Stimulated activated CD4-positive, alpha-beta T cell treated with anti-CD3 and anti-CD28 coated beads, Interleukin-1b, Interleukin-23, amount 100 ng/mL, for 48 hours (primary cell): ENCODE measurements at places on chromosomes 11 and 22.
A peak's percentile ranks its signal among the peaks of the same experiment; 100 is the strongest.

- DNase-seq = no peak
Measured at GRCh38 chr11:29227811-29228210, 789.0 kb downstream of the KCNA4 start.

- DNase-seq = no peak
Measured at GRCh38 chr11:84642500-84642899, 984.6 kb downstream of the DLG2 start.

DNA sequence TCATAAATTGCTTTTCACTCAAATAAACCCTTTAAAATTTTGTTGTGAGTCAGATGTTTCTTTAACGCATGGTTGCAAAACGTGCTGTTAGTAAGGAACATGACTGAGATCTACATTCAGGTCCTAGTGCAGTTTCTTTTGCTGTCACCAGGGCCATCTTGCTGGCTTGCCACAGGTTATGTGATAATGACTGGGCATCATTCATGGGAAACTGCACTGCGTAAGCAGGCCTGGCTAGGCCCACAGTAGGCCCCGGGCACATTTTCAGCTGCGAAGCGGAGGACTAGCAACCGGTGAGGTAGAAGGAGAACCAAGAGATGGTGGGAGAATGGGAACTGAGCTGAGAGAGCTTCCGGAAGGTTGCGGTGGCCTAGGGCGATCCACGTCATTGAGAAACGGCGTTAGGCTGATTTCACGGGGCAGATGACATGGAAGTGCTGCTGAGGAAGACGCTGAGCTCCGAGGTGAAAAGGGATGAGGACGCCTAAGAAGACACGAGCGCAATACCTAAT lies 3.2 kb upstream of the KLHDC7B start:
- DNase-seq = peak; percentile 81

DNA sequence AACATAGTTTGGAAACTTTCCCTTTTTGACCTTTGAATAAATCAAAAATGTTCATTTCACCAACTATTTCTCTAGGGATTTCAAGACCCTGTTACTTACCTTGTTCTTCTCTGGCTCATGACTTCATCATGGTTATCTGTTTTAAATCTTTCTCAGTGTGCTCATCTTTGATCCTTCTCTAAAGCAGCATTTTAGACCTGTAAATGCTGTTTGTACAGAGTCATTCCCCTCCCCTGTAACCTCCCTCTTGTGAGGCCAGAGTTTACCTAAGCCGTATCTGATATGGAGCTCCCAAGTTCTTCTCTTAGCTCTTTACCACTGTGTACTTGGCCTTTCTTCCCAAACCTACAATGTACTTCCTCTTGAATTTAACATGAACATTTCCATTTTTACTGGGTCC lies 56.0 kb downstream of the ACER3 start:
- DNase-seq = no peak

GRCh38 chr22:17057959-17058814 lies 26.6 kb upstream of the IL17RA start:
- peak; percentile 34 for DNase-seq

- DNase-seq = no peak
Measured at GRCh38 chr11:110774138-110775014, 62.1 kb upstream of the ARHGAP20 start.

- DNase-seq = no peak
Measured at GRCh38 chr11:125448136-125448535, 47.9 kb downstream of the FEZ1 start.

DNA sequence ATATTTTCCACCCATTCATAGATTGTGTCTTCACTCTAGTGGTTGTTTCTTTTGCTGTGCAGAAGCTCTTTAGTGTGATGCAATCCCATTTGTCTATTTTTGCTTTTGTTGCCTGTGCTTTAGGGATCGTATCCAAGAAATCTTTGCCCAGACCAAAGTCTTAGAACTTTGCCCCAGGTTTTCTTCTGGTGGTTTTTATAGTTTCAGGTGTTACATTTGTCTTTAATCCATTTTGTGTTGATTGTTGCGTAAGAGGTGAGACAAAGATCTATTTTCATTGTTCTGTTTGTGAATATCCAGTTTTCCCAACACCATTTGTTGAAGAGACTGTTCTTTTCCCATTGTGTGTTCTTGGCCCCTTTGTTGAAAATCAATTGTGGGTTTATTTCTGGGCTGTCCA lies 6.4 kb downstream of the IL10RA start:
- DNase-seq = no peak

DNA sequence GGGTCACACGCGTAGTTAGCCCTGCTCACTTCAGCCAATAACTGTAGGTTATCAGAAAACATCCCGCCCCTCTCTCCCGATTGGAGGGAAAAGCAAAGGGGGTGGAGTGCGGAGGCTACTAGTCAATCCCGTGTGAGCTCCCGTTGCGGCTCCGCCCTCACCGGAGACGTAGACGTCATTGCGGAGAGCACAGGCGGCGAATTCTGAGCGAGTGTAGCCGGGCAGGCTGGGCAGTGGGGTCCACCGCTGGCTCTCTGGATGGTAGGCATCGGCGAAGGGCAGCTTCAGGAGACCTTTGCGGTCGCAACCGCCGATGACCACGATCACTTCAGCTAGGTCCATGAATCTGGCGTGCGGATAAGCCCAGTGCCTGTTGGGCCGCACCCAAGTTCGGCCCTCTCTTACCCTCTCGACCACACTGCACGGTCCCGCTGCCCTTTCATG lies 4.7 kb downstream of the KLHL35 start:
- peak; percentile 83 for DNase-seq

DNA sequence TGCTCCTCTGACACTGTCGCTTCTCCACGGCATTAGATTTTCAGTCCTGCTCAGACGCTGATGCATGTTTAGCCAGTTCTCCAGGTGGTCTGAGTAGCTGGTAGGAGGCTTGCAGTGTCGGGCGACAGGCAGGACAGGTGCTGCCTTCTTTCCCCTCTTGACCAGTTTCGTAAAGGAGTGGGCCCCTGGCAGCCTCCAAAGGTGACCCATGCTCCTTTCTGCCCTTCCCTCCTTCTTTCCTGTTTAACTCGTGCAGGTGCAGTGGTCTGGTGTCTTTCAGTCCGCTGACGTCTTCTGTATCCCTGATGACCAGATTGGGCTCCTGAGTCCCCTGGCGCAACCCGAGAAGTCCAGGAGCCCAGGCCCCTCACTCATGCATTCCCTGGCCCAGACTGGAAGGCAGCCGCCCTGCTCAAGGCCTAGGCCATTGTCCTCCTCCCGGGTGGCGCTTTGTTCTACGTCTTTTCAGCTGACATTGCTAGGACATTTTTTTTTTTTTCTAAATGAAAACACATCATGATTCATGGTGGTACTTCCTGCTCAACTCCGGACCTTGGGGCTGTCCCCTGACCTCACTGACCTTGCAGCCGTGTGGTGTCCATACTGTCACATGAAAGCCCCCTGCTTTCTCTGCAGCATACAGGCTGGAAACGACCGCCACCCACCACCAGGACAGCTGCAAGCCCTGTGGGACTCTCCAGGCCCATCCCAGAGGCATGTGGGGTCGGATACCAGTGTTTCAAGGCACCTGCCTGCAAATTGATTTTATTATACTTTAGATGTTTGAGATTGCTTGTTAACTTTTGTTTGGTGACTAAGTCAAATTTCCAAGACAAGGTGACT lies 25.5 kb upstream of the TXNRD2 start:
- no peak for DNase-seq

DNA sequence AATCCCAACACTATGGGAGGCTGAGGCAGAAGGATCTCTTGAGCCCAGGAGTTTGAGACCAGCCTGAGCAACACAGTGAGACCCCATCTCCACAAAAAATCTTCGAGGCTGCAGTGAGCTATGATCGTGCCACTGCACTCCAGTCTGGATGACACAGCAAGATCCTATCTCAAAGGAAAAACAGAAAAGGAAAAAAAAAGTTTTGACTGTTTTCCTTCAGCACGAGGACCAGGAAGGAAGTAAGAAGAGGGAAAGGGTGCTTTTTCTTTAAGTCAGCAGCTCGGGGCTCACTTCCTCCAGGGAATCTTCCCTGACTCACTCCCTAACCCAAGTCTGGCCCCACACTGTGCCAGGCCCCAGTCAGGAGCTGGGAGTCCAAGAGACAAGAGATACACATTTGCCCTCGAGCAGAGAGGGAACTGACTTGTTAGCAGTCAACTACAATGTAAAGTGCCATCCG lies 14.2 kb downstream of the ARRB1 start:
- no peak for DNase-seq

DNA sequence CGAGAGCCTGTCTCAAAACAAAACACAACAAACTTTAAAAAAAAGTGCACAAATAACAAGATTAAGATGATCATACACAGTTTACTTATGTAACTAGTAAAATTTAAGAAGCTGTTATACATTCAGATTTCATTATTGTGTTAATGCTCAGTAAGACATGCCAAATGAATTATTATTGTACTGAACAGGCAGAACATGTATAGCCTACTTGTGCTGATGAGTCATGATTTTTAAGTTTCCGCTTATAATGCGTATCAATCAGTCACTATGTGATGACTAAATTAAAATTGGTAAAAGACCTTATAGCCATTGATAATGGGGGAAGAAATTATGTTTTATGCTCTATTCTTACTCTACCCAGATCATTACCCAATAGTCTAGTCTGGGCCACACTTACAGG lies 20.5 kb upstream of the EXPH5 start:
- no peak for DNase-seq

GRCh38 chr22:26053737-26054316 lies 115.4 kb upstream of the SEZ6L start:
- DNase-seq = no peak

GRCh38 chr11:12285811-12286222 lies 91.6 kb upstream of the PARVA start:
- no peak for DNase-seq

GRCh38 chr11:70625582-70626518 lies 227.5 kb downstream of the CTTN start:
- no peak for DNase-seq

DNA sequence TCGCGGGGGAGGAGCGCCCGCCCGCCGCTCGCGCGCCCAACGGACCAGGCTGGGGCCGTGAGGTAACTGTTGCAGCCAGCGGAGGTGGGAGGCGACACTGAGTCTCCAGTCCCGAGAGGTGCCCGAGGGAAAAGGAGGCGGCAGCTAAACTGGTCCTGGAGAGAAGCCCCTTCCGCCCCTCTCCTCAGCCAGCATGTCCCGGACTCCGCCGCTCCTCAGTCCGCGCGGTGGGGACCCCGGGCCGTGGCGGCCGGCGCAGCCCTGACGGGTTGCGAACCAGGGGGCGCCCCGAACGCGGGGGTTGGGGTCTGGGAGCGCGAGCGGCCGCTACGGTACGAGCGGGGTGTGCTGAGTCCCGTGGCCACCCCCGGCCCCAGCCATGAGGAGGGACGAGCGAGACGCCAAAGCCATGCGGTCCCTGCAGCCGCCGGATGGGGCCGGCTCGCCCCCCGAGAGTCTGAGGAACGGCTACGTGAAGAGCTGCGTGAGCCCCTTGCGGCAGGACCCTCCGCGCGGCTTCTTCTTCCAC lies at the start of gene PDE3B:
Gene PDE3B, plus strand, starts transcription at position 108 of the 529 bp plus-strand sequence. Its CDS starts 272 bp downstream, at position 380.
- peak; percentile 79 for DNase-seq

DNA sequence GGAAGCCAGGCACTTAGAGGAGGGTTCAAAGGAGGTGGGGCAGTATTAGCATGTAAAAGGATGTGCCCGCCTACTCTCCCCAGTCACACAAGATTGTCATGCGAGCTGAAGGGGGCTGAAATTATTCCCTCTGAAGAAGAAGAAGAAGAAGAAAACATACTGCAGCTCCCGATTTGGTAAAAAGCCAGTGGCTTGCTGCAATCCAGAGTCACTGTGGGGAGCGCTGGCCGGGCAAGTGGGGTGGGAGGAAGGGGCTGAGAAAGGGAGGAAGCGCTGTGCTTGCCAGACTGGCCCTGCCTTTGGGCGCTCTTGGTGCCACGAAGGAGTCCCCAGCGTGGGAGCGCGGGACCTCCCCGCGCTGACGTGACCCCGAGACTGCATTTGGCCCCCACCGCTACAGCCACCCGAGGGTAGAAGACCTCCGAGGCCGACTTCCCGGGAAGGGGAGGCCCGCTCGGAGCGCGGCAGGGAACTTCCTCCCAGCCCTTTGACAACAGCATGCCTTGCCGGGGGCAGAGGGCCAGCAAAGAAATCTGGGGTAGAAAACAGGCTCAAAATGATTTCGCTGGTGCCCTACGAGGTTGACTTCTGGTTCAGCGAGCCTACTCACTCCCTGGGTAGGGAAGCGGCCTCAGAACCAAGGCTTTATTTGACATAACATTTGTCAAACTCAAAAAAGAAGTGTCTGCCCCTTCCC lies 906.3 kb downstream of the DLG2 start:
- no peak for DNase-seq
